T-helper 22 cell (primary cell): ENCODE measurements at places on chromosomes 1 and 21.

- DNase-seq: no peak
Measured at GRCh38 chr21:36813052-36813451, 114.1 kb downstream of the SIM2 start.

GRCh38 chr21:15278279-15278678 is 213.5 kb upstream of the NRIP1 start:
- no peak for DNase-seq

DNA sequence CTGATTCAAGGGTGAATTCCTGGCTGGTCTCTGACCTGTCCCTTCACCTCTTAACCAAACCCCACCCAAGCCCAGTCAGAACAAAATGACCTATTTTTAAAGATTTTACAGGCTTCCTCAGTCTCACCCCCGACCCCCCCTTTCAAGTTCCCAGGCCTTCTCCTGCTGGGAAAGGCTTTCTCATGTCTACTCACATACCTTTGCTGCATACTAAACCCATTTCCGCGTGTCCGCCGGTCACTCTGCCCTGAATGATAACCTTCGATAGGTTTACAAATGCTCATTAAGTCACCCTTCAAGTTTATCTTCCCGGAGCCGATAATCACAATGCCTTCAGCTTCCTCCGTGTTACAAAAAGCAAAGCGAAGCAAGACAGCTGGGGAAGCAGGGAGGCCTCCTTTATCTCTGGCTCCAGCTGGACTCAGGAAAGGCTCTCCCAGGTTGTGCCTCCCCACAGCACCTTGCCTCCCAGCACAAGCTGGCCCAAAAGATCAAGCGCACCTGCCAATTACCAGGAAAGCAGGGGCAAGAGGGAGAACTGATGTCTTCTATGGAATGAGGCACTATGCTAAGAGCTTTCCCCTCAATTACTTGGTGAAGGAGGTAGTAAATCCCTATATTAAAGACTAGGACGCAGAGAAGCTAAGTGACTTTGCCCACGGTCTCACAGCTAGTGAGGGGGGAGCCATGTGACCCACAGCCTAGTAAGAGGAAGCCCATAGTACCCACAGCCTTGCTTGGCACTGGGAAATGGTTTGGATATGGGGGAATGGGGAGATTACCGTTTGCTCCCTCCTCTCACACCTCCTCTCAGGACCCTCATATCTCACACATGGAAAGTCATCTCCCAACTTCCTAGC is 15.9 kb downstream of the SMIM12 start:
- no peak for DNase-seq

DNA sequence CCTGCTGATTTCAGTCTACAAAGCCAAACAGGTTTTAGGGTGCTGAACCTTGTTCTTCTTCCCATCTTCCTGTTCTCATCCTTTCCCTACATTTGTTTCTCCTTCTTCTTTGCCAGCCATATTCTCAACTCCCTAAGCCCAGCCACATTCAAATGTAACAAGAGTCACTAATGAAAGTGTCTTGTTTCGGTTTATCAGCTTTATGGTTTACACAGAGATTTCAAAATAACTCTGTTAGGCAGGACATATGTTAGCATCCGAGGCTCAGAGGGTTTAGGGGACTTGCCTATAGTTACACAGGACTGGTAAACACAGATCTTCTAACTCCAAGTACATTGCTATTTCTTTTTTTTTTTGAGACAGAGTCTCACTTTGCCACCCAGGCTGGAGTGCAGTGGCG is 61.3 kb downstream of the NDUFS5 start:
- DNase-seq: no peak

DNA sequence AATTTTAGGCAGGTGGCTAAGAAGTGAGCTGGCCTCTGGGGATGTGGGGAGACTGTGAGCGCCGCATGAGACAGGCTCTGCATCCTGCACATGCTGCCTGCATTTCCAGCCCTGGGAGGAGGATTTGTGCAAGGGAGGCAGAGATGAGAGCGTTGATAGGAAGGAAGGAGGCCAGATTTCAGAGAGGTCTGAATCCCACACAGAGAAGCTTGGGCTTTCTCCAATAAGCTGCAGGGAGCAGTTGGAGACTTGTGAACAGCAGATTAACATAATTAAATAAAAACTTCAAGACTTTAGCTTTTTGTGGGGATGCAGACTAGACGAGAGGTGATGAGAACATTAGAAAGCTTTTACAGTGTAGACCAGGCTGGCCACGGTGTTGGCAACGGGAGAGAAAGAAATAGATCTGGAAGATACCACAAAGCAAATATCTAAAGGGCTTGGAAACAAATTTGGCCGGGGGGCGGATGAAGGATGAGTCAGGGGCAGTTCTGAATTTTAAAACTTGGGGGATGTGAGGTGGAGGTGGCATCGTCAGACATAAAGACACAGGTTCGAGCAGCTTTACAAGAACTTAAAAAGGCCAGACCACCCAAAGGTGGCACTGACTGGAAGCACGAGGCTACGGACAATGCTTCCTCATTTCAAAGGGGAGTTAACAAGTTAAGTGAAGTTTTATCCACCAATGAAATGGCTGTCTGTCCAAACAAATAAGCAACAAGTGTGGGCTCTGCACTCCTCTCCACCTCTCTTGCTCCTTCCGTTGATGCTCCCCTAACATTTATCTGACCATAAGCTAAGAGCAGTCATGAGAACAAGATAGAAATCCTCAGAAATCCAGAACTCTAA is 57.0 kb downstream of the HIVEP3 start:
- no peak for DNase-seq

GRCh38 chr1:119375366-119375765 is 6.8 kb downstream of the HAO2 start:
- DNase-seq: no peak

GRCh38 chr1:231410036-231410612 is 12.0 kb downstream of the EGLN1 start:
- no peak for DNase-seq
